ENCODE measurements at places on chromosomes 6 and 20. TPM values are rescaled to one million over a fixed set of nuclear protein-coding genes. Genes with fewer than 3 reads are reported as not detected.

Gene ADTRP
- 7.7 TPM for total RNA-seq

Gene SLC18B1
- total RNA-seq = 13.4 TPM

Gene ZNF133
- 8.4 TPM for total RNA-seq

Gene BPIFA1
- total RNA-seq = not detected

Gene FOXF2
- total RNA-seq = not detected

Gene TCP11
- 0.07 TPM for total RNA-seq

Gene TMC2
- not detected for total RNA-seq

Gene PRDM1
- total RNA-seq = 7.4 TPM

Gene XKR7
- total RNA-seq = not detected

Gene PRRT1
- total RNA-seq = 0.14 TPM

Gene TMEM242
- total RNA-seq = 7.8 TPM

Gene ZBP1
- total RNA-seq = not detected

Gene RNASET2
- 12.6 TPM for total RNA-seq

Gene TMEM151B
- total RNA-seq = 0.13 TPM

Gene MEI4
- not detected for total RNA-seq

Gene COL9A3
- 0.29 TPM for total RNA-seq

Gene MOG
- total RNA-seq = not detected

Gene ZNF391
- 0.53 TPM for total RNA-seq

Gene RIPOR3
- total RNA-seq = not detected

Gene OR12D3
- total RNA-seq = not detected

Gene CRISP3
- not detected for total RNA-seq

Gene PEX6
- total RNA-seq = 17.4 TPM

Gene BMP5
- 1.7 TPM for total RNA-seq

Gene NT5E
- total RNA-seq = 149 TPM

Gene EPB41L1
- 9.0 TPM for total RNA-seq

Gene PRDM13
- total RNA-seq = not detected

Gene SLA2
- total RNA-seq = not detected

Gene CCN6
- total RNA-seq = not detected

Gene SLC17A3
- total RNA-seq = not detected

Gene ADGB
- not detected for total RNA-seq

Gene PTCRA
- total RNA-seq = not detected

Gene SAPCD1
- 1.6 TPM for total RNA-seq

Gene MOXD1
- 0.07 TPM for total RNA-seq

Gene TFAP2B
- total RNA-seq = not detected

Gene FAM83D
- 33.8 TPM for total RNA-seq

Gene OPRM1
- not detected for total RNA-seq

Gene MLN
- not detected for total RNA-seq

Gene GSTA4
- 23.3 TPM for total RNA-seq

Gene CHRNA4
- not detected for total RNA-seq
